GM18507 (cell line): ENCODE measurements at places on chromosomes 13 and 19.

- DNase-seq: no peak
Observed at GRCh38 chr13:48532256-48532505, 699 bp downstream of the RCBTB2 start.

- no peak for DNase-seq
Observed at GRCh38 chr13:60260440-60260839, 96.7 kb upstream of the DIAPH3 start.

DNA sequence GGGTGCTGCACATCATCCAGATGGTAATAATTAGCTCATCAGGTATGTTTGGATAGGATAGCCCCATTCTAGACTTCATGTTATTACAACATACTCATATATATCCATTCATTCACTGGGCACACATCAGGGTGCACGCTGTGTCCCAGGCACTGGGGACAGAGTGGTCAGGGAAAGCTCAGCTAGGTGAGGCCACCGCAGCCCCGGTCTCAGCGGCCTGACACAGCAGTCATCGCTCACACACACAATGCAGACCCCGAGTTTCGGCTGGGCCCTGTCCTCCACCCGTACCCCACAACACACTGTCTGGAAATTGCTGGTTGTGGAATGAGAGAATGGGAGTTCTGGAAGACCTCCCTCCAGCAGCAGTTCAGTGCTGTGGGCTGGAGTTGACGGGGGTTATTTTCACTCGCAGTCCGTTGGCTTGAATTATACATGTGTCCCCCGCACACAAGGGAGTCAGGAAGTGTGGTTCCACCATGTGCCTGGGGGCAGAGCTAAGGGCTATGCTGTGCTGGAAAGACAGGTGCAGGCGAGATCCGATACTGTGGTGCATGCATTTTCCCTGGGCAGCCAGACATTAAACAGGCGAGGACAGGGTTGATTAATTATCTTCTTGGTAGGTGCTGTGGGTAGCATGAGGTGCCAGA is 257.6 kb downstream of the TEX29 start:
- no peak for DNase-seq

GRCh38 chr13:62931853-62932252 is 1516.2 kb upstream of the PCDH20 start:
- DNase-seq: no peak

- DNase-seq: no peak
Observed at GRCh38 chr13:113446488-113446854, 6.8 kb downstream of the ADPRHL1 start.
